Thyroid gland (tissue), 4 donors: ENCODE measurements at places on chromosomes 3 and 15. TPM values are rescaled to one million over a fixed set of nuclear protein-coding genes. Genes with fewer than 3 reads are reported as not detected.

Gene PDIA5
- 34.0 TPM for total RNA-seq

- no peak overlapping the region for H3K4me3 ChIP-seq
- H3K4me1 ChIP-seq, result no peaks in the 10 kb centered on the region
- H3K36me3 ChIP-seq, result no peaks in the 10 kb centered on the region
- DNase-seq, result no peak
- no peak overlapping the region for H3K27ac ChIP-seq
These were observed 1389.3 kb upstream of the ALCAM start for GRCh38 chr3:103977417-103977816.

DNA sequence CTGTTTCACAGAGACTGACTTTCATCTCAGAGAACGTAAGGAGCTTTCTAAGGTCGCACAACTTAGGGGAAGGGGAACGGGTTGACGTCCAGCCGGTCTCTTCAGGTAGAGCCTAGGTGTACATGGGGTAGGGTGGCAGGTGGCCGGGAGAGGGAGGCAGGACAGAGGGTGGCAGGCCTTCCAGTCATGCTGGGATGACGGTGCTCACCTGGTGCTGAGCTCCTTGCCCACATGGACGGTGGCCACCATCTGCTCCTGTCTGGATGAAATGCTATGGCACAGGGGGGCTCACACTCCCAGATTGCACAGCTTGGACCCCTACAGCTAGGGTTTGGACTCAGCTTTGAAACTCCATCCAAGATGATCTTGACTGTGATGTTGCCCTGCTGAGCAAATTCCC lies 144.5 kb downstream of the ATP10A start:
- no peak for DNase-seq
- no peak overlapping the region for H3K4me3 ChIP-seq
- H3K27ac ChIP-seq, result no peak overlapping the region
- no peaks in the 10 kb centered on the region for H3K4me1 ChIP-seq

DNA sequence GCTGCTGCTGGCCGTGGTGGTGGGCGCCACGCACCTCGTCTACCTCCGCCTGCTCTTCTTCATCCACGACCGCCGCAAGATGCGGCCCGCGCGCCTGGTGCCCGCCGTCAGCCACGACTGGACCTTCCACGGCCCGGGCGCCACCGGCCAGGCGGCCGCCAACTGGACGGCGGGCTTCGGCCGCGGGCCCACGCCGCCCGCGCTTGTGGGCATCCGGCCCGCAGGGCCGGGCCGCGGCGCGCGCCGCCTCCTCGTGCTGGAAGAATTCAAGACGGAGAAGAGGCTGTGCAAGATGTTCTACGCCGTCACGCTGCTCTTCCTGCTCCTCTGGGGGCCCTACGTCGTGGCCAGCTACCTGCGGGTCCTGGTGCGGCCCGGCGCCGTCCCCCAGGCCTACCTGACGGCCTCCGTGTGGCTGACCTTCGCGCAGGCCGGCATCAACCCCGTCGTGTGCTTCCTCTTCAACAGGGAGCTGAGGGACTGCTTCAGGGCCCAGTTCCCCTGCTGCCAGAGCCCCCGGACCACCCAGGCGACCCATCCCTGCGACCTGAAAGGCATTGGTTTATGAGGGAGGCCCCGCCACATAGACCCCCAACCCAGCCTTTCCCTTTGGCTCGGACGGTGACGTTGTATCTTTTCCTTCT lies 1.1 kb downstream of the GPR27 start:
- no peaks in the 10 kb centered on the region for H3K27me3 ChIP-seq
- H3K4me3 ChIP-seq, result peak overlapping the region; percentile 32
- H3K36me3 ChIP-seq, result no peaks in the 10 kb centered on the region
